GM04503 (cell line): ENCODE measurements at places on chromosomes 6 and 20.
A peak's percentile ranks its signal among the peaks of the same experiment; 100 is the strongest.

GRCh38 chr20:46118481-46119020, 437 bp downstream of the CD40 start:
- no peak for DNase-seq

DNA sequence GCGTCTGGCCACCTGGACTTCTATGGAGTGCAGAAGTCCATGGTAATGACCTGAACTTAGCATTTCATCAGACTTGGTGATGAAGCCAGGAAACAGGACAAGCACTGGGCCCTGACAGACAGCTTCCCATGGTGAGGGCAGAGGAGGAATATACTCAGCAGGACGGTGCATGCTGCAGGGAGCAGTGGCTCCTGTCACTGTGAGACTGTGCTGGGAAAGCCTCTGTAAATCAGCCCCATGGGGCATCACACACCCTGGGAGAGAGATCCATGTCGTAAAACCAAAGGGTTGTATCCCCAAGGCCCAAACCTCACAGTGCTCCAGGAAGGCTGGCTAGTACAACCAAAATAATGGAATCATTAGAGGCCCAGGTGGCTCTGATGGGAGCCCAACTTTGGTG, 58.7 kb upstream of the PRND start:
- no peak for DNase-seq

DNA sequence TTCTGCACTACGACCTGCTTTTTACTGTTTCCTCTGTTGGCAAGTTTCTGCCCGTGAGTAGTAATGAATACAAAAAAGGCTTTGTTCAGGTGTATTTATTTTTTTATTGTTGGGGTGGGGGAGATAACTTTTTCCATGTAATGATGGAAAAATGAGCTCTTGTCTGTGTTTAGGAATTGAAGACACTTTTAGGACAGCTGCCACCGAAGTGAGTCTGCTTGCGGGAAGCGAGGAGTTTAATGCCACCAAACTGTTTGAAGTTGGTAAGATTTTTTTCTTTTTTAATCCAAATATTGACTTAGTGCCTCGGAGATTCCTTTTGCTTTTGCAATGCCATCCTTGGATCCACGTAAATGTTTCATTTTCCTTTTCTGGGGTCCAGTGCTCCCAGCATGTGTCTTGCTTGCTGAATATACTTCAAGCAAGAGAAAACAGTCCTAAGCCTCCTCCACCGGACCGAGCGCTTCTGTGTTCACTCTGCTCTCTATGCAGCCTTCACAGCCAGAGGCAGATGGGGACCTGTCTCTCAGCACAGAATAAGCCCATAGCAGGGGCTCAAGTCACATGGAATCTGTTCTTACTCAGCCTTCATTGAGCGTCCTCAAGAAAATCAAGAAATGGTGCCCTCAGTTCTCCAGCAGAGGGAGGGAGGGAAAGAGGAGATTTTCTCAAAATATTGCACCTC, 71.3 kb downstream of the ISM1 start:
- no peak for DNase-seq

DNA sequence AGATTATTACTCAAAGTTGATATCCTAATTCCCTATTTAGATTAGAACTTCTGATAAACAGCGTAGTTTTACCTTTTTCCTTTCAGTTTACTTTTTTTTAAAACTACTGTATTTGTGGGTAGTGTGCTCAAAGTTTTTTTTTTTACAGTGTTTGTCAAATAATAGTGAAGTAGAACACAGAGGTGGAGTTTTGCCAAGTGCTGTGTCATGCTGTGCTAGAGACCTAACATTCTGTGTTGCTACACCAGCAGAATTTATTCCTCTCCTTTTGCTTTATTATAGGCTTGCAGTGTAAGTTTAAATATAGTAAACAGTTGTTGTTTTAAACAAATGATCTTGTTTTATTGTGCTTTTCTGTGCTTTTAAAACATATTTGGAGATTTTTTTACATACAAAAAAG, 125.4 kb downstream of the HIVEP1 start:
- peak; percentile 43 for DNase-seq

DNA sequence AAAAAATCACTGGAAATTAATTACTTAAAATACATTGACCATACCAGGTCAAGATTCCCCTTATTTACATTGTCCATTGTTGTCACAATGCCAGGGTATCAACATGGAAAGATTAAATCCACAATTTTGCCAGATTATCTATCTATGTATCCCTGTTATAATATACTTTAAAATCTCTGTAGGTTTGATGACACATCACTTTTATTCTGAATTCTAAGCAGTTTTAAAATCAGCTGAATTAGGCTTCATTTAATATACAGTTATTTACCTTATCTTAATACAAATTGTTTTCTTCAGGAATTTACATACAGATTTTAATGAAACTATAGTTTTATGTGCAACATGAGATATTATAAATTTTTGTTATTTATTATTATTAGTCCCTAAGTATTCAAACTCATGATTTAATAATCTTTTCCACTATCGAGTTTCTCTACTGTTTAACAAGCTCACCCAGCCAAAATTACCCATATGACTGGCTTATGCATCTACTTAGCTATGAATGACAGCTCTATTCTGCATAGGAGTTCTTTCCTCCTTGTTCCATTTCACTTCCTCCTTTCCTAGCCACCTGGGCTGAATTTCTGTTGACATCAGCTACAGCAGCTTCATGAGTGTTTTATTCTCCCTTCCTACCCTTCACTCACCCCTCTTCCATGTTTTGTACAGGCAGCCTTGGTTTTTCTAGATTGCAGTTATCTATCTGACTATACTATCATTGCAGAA, 654.2 kb upstream of the MAP3K7 start:
- no peak for DNase-seq

DNA sequence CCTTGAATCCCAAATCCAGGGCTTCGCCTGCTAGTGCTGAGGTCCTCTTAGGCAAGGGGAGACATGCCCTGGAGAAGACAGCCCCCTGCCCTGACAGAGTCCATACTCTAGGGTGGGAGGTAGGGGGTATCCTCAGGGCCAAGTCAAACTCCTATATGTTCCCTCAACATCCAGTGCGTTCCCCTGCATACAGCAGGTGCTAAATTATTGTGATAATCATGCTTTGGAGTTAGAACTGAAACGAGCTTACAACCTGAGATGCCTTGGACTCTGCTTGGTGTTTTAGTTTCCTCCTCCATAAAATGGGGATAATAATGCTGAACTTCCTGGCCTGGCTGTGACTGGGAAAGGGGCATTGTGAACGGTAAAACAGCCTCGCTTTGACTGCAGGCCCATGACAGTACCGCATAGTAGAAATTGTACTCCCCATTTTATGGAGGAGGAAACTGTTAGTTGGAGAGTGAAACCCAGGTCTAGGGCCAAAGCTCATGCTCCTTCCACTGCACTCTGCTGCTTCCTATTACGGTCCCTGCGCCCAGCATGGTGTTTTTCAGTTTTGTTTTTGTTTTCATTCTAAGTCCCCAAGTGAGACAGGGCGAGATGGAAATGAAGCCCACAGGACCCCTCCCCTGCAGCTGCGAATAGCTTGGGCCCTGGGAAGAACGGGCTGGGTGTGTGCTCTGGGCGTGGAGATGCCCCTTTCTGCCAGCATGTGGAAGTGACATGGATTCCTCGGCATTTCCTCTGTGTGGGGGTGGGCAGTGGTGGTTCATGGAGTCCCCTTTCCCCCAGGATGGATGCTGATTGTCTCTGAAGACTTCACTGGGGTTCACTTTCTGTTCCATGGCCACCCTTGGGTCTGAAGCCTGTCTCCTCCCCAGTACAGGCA, 162.5 kb downstream of the VEGFA start:
- no peak for DNase-seq

- no peak for DNase-seq
Observed at GRCh38 chr6:70258483-70258882, 44.4 kb downstream of the COL9A1 start.

DNA sequence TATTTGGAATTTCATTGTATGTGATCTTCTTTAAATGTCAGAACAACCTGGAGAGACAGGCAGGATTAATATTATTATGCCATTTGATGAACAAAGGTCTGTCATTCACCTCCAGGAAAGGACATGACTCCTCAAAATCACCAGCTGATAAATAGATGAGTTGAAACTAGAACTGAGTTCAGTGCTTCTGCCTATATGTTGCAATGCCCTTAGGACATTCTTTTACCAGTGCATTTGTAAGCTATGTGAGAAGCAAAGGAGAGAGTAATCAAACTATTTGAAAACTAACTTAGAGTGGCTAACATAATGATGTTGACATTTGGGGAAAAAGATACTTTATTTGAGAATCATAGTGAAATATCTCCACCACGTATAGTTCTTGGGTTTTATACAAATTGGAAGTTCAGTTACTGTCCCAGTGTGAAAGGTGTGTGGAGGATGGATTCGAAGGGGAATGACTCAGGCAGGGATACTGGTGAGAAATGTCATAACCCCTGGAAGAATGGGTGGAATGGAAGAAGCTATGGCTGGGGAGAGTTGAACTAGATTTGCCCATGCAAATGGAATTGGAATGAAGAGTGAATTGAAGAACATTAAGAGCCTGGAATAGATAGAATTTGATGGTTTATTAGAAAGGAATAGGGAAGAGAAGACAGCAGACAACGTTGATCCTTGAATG, 21.5 kb downstream of the PKIB start:
- DNase-seq: no peak

DNA sequence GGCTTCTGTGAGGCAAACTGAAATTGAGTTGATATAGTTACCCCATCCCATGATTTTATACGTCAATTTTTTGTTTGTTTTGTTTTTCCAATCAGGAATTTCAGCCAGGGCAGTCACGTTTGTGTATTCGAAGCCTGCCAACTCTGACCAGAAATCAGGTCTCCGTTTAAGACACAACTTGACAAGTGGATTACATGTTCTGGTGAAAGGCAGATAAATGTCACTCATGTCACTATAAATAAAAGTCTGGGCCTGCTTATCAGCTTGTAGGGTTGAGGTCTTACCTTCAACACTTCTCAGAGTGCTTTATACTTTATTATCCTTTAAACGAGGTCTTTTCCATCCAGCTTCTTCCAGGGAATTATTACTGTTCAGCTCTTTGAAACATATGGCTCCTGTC, 8.4 kb upstream of the XRN2 start:
- DNase-seq: no peak

DNA sequence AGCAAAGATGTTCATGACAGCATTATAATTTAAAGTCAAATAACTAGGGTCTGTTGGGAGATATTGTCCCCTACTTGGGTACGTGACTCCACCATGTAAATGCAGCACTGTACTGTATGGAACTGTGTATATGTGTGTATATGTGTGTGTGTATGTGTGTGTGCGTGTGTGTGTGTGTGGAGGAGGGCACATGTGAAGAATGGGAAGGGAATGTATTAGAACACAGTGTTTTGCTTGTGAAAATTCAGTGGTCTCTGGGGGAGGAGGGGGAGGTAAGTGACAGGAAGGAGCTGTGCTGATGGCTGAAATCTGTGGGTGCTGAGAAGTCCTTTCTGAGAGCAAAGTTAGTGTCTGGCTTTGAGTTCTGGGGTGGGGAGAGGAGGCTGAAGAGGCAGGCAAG, 23.9 kb upstream of the VEGFA start:
- no peak for DNase-seq

DNA sequence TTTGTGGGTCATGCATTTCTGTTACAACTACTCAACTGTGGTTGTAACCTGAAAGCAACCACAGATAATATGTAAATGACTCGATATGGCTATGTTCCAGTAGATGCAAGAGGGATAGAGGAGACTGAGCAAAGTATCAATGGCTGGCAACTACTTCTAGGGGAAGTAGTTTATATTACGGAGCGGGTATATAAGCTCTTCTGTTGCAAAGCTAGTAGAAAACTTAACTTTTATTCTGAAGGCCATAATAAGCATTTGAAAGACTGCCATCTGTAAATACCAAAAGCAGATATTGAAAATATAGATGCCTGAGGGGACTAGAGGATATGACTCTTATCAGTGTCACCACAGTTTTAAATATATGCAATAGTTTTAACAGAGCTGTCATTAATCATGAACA, 655.3 kb downstream of the PHF3 start:
- DNase-seq: no peak

GRCh38 chr20:47325242-47325641, 31.3 kb downstream of the ZMYND8 start:
- DNase-seq: no peak
